ENCODE measurements at places on chromosomes 3 and 15.

DNA sequence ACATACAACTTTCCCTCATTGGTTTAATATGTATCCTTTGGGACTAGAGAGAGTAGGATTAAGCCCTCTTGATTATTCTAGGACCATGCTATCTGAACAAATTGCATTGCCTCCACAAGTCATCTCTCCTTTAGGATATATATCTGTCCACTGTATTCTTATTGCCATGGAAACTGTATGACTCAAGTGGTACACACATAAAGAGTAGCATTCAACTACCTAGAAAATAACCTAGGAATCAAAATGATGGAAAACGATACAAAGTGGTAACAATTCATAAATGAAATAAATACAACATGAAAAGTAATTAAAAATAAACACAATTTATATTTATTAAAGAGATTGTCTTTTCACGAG is 212.1 kb upstream of the P2RY1 start:
- DNase-seq = no peak

- no peak for DNase-seq
Observed at GRCh38 chr3:37324850-37325321, 150.5 kb upstream of the LRRFIP2 start.

GRCh38 chr3:191682961-191683360 is 222.0 kb downstream of the PYDC2 start:
- no peak for DNase-seq

GRCh38 chr3:107065094-107065861 is 312.0 kb upstream of the CCDC54 start:
- no peak for DNase-seq

- no peak for DNase-seq
Observed at GRCh38 chr3:58026598-58026997, 18.4 kb downstream of the FLNB start.

GRCh38 chr3:86961297-86961696 is 29.7 kb downstream of the VGLL3 start:
- DNase-seq = no peak

DNA sequence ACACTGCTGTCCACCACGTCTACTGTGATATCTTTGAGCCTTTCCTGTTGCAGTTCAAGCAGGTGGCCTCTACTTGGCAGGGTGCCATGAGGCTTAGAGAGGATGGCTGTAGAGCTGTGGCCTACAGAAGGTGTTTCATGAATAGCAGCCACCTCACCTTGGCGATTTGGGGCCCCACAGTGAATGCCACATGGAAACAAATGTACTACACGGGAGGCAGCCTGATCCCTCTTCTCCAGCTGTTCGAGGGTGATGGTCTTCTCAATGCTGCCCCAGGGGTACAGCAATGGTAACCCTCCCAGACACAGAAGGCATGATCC is 70.7 kb downstream of the FAM43A start:
- DNase-seq = no peak

- DNase-seq = no peak
Observed at GRCh38 chr3:65748326-65748725, 290.4 kb downstream of the MAGI1 start.

GRCh38 chr3:178244733-178245709 is 291.2 kb upstream of the KCNMB2 start:
- no peak for DNase-seq

GRCh38 chr15:67077641-67078215 is 12.3 kb downstream of the SMAD3 start:
- DNase-seq = no peak

- no peak for DNase-seq
Observed at GRCh38 chr15:29904757-29905417, 82.6 kb upstream of the TJP1 start.

GRCh38 chr3:157671656-157672055 is 168.4 kb upstream of the VEPH1 start:
- DNase-seq = no peak

GRCh38 chr3:115330430-115330829 is 183.3 kb upstream of the ZBTB20 start:
- no peak for DNase-seq

GRCh38 chr3:94303897-94304296 is 241.0 kb downstream of the NSUN3 start:
- no peak for DNase-seq

DNA sequence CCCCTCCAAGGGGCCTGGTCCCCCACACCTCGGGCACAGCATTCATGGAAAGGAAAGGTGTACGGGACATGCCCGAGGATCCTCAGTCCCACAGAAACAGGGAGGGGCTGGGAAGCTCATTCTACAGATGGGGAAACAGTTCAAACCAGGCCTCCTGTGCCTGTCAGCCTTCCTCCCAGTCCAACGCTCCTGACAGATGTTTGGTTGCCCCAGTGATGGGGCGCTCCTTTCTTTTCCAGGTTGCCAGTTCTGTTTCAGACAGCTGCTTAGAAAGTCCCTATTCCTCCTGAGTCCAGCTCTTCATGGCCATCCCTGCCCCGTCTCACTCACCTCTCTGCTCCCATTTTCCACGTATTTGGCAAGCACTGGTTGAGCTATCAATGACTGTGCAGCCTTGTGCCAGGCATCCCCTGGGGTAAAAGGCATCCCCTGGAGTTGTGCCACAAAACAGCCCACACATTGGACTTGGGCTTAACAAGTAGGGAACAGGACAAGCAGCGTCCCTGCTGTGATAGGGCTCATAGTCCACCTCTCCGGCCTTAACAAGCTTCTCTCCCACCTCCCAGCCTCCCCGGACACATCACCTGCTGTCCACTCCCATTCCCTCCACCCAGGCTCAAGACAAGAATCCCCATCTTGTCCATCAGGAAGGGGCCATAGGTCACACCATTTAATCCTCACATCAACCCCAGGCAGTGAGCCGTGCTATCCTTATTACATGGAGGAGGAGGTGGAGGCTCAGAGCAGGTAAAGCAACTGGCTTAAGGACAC is 6.6 kb downstream of the OXTR start:
- no peak for DNase-seq

DNA sequence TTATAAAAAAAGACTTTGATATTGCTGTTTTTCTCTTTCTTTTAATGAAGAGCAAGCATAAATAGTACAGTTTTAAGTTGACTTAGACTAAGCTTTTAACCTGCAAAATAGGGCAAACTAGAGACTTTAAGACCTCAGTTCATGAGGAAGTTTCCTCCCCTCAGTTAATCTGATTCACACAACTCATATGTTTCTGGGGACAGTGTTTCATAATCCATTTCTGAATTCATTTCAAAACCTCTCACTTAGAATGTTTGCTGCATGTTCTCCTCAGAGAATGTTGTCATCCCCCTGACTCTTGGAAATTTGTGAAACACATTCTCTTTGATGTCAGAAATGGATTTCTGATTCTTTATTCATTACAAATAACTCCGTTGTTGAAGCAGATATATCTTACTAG is 79.3 kb upstream of the SKOR1 start:
- DNase-seq = no peak

DNA sequence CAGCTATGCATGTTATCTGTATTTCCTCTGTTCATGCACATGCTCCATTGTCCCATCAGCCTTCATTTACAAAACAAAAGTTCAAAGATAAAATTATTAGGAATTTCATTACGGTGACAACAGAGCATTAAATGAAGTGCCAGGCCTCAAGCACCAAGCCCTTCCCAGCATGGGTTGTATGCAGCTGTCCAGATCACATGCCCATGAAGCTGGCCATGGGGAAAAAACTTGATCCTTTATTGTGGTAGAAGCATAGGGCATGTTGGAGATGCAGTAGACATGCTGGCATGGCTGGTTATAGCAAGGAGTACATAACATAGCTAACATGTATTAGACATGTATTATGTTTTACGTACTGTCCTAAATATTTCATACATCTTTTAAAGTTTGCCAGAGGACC is 4.1 kb upstream of the THRB start:
- DNase-seq = no peak

DNA sequence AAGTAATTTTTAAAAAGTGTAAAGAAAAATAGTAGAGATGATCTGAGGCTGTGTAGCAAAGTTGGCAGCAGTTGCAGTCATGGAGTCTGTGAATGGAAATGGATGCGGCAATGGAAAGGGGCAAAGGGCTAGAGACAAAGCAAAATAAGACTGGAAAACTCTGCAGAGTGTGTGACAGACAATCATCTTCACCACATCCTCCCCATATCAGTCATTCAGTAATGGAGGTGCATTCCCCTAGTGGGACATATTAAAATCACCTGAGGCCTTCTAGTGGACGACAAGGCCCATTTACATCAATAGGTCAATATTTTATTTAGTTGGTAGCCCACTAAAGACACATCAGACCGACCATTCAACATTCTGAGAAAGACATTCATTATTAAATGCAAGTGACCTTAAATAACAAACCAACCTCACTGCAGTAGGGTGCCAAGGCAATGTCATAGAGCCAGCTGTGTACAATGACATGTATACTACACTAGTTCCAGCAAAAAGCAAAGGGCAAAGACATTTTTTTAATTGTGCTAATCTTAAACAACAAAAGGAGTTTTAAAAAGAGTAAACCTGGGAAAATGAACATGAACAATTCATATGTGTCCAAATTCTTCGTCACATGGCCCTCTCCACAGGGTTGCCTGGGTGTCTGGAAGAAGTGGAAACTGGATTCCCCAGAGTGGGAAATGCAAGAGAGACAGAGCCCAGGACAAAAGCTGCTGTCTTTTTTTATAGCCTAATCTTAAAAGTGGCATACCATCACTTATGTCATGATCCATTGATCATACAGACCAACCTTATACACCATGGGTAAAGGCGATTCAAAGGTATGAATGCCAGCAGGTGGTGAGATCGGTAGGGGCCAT is 15.6 kb upstream of the RAP2B start:
- DNase-seq = no peak

DNA sequence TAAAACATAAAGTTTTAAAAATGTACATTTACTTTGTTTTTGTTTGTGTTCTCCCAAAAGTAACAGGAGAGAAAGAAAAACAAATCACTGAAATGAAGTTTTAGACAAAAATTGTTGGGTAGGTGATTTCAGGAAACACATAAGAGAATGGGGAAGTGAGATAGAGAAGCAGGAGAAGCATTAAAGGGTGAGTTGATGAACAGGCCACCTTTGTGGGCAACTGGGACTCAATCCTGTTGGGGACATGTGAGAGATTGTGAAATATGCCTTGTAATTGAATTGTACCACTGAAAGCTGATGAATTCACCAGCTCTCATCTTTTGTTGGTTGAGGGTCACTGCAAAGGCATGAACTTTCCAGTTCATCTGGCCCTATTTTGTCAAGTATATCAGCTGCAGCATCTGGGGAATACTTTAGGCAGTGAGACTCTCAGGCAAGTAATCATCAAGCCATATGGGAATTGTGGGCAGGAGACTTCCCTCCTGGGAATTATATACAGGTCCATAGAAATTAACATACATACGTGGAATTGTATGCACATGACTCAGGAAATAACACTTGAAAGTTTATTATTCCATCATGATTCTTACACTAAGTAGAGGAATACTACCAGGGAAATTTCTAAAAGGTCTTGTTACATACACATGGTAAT is 181.0 kb downstream of the ZBBX start:
- DNase-seq = no peak

DNA sequence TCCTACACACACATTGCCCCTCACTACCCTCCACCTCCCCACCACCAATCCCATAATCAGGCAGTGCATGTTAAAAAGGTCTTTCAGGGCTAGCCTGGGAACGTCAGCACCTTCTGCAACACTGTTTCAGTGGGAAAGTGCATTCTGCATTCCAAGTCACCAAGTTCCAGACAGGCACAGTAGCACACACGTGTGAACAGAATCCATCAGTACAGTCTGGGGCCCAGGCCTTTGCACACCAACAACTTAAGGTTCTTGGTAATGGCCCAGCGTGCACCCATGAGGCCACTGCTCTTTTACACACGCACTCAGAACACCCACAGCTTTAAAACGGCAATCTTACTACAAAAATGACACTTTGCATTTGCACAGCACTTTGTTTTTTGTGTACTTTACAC is 1.2 kb downstream of the ANXA2 start:
- DNase-seq = no peak

DNA sequence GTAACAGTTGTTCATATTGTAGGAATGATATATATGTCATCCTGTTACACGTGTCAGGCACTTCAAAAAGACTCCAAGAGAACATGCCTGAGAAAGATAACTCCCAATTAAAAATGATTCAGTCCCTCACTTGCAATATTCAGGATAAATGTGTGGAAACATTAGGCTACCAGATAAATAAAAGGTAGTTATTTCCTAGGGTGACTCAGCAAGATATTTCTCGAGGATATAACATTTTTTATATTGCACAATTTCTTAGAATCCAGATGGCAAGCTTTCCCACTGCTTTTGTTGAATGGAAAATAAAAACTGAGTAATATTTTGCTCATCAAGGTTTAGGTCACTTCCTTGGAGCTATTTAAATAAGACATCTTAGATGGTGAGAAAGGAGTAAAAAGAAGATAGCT is 181.4 kb downstream of the GAP43 start:
- DNase-seq = no peak

- DNase-seq = no peak
Observed at GRCh38 chr3:19232566-19232965, 84.3 kb downstream of the KCNH8 start.

- no peak for DNase-seq
Observed at GRCh38 chr3:125191730-125192129, 20.8 kb downstream of the SLC12A8 start.

- no peak for DNase-seq
Observed at GRCh38 chr3:151084893-151085226, 604 bp upstream of the MED12L start.

DNA sequence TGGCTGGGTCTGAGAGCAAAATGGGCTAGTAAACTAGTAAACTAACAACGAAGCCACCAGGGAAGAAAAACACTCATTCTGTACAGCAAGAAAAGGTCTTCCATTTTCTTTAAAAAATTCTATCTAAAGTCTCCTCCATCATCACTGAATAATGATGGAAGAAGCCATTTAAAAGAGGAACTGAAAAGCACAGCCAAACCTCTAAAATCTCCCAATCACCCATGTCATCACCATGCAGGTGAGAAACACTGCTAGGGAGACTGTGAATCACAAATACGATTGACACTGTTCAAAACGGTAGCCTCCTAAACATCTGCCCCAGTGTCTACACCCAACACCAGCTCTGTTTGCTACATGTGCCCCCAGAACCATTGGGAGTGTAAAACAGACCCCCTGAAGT is 140.4 kb downstream of the RORA start:
- no peak for DNase-seq

GRCh38 chr3:133158686-133159085 is 120.5 kb downstream of the TMEM108 start:
- no peak for DNase-seq

DNA sequence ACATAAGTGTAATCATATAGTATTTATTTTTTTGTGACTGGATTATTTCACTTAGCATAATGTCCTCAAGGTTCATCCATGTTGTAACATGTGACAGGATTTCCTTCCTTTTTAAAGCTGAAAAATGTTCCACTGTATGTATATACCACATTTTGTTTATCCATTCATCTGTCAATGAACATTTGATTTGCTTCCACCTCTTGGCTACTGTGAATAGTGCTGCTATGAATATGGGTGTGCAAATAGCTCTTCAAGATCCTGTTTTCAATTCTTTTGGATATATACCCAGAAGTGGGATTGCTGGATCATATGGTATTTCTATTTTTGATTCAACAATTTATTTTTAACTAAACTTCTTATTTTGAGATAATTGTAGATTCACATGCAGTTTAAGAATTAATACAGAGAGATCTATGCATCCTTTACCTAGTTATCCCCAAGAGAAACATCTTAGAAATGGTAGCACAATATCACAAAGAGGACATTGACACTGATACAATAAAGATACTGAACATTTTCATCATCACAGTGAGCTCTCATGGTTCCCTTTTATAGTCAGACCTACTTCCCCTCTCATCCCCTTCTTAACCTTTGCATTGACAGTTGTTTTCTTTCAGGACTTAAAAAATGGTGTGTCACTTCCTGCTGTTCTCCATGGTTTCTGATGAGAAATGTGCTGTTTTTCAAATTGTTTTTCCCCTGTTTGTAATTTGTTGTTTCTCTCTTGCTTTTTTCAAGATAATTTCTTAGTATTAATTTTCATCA is 90.1 kb downstream of the SATB1 start:
- DNase-seq = no peak
